ENCODE measurements at places on chromosomes 5 and 9.

GRCh38 chr5:6206501-6206900 is 171.8 kb downstream of the MED10 start:
- no peak for DNase-seq

GRCh38 chr5:73426034-73426433 is 22.5 kb downstream of the FOXD1 start:
- DNase-seq: no peak

DNA sequence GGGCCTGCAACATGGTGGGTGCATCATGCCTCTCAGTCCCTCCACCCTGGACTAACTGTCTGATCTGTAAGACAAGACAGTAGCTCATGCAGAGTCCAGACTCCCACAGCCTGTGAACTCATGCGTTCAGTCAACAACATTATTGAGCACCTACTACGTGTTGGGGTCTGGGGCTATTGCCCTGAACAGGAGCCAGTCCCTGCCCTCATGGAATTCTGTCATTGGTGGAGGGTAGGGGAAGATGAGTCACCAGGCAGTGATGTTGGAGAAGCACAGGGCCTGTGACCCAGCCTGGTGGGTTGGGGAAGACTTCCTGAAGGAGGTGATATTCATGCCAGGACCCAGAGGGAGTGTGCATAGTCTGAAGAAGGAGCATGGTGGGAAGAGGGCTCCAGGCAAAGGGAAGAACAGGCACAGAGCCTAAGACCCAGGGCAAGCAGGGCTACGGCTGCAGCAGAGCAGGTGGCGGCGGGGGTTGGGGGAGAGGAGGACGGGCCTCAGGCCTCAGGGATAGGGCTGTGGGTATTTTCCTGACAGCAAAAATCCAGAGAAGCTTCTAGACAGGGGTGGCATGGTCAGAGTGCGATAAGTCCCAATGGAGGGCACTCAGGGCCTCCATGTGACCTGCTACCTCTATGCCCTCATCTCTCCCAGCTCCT is 26.7 kb upstream of the PSD2 start:
- no peak for DNase-seq

DNA sequence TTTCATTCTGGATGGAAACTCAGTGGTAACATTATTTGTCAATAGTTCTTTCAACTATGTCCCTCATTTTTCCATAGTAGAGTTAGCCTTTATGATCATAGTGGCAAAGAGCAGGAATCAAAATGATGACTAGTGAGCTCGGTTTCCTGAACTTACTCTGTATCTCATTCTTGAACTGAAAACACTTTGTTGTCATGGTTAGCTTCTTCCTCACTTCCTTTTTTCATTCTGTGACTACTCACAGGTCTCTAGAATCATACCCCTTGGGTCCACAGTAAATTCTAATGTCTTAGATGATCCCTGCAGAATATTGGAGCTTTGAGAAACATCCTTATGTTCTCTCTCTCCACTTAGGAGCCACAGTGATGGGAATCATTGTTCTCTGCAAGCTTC is 29.4 kb upstream of the RECK start:
- DNase-seq: no peak
